ENCODE measurements at places on chromosomes 1 and 21. TPM values are rescaled to one million over a fixed set of nuclear protein-coding genes. Genes with fewer than 3 reads are reported as not detected.

SHISA4 gene
- total RNA-seq: 0.19 TPM

NKAIN1 gene
- not detected for total RNA-seq

AGMAT gene
- 4.6 TPM for total RNA-seq

TMEM200B gene
- total RNA-seq: not detected

NBPF4 gene
- not detected for total RNA-seq

SPRR2D gene
- not detected for total RNA-seq

DYNLT5 gene
- total RNA-seq: not detected

ANKRD65 gene
- not detected for total RNA-seq

TMIGD3 gene
- not detected for total RNA-seq

PTGS2 gene
- 0.88 TPM for total RNA-seq

OLIG1 gene
- not detected for total RNA-seq

SLC30A2 gene
- not detected for total RNA-seq

NECTIN4 gene
- 0.22 TPM for total RNA-seq

KRTAP13-2 gene
- not detected for total RNA-seq

CENPF gene
- 3.8 TPM for total RNA-seq

LRRC38 gene
- total RNA-seq: not detected

ATP6V1G3 gene
- not detected for total RNA-seq
